ENCODE measurements at places on chromosomes 12 and 14. TPM values are rescaled to one million over a fixed set of nuclear protein-coding genes. Genes with fewer than 3 reads are reported as not detected.

Gene MDGA2
- total RNA-seq: not detected

Gene PRIMA1
- not detected for total RNA-seq

Gene B4GALNT1
- 0.62 TPM for total RNA-seq

Gene AKAP3
- total RNA-seq: 2.6 TPM

Gene HOXC10
- total RNA-seq: not detected

Gene SIX6
- total RNA-seq: not detected

Gene HOTAIR
- not detected for total RNA-seq

Gene FOXN4
- not detected for total RNA-seq

Gene HAL
- total RNA-seq: 0.44 TPM

Gene MYH7
- total RNA-seq: 0.07 TPM

Gene NGB
- not detected for total RNA-seq

Gene FAIM2
- 0.50 TPM for total RNA-seq

Gene CPNE8
- 4.2 TPM for total RNA-seq

Gene KRT6C
- total RNA-seq: not detected

Gene PPP1R13B
- total RNA-seq: 12.0 TPM

Gene KRT72
- total RNA-seq: 12.3 TPM

Gene RERG
- total RNA-seq: 0.17 TPM

Data from activated CD4-positive, alpha-beta T cell treated with anti-CD3 and anti-CD28 coated beads, Interleukin-2, amount 10 ng/mL, durations not matched to agents 7 days and 5 days (primary cell).